Calu3 (cell line): ENCODE measurements at places on chromosomes 1 and 21.

DNA sequence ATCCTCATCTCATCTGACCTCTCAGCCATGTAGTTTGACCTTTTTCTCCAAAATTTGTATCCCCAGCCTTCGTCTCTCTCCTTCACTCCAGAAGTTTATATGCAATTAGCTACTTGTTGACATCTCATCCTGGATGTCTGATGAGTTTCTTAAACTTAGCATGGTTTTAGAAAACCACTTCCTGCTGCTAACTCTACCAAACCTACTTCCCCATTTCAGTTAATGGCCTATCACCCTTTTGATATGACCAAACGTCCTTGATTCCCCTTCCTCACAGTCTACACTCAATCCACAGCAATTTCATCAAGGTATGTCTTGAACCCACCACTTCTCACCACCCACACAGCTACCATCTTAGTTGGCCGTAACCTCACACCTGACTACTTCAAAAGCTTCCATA is 121.9 kb downstream of the LRRC40 start:
- DNase-seq: no peak

DNA sequence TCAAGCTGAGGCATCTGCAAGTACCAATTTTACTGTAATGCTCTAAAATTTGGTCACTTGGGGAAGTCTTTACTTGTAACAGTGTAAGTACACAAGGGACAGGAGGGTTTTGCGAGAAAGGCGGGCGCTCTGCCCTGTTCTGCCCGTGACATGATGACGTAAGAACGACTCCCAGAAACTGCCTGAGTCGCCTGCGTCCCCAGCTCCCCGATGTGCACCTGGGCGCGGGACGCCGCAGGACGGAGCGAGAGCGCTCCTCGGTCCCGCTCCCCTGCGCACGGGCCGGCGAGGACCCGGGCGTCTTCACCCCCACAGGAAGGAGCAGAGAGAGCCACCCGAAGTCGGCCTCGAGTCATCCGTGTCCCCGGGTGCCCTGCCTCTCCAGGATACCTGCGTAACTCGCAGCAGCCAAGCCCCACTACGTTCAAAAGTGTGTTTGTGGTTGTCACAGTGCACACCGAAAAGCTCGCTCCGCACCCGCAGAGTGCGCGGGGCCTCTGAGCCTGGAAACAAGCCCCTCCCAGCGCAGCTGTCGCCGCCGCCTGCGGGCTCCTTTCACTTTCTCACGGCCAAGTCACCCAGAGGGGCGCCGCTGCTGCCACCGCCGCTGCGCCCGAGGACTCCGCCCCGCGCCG is 3.3 kb upstream of the ZBTB18 start:
- DNase-seq: no peak

DNA sequence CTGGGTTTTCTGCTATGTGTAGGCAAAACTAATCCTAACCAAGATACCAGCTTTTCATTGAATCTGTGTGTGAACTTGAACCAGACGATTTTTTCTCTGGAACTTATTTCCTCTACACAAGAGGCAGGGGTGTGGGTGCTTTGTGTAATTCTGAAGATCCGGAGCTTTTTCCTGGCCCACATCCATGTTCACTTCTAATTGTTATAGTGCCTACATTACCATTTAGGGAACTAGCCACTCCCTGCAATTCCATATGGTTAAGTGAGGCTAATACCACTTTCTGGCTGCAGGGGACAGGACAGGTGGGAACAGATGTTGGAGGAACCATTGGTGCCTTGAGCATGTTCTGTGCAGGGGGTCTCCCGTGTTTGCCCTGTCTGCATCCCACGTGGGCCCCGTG is 83.4 kb upstream of the FMN2 start:
- no peak for DNase-seq

- DNase-seq: no peak
Measured at GRCh38 chr21:41559658-41560631, 52.0 kb upstream of the TMPRSS2 start.

- peak; percentile 70 for DNase-seq
Measured at GRCh38 chr21:31354604-31355443, 10.8 kb upstream of the TIAM1 start.

- no peak for DNase-seq
Measured at GRCh38 chr1:190736971-190737590, 259.4 kb upstream of the BRINP3 start.

GRCh38 chr1:84319662-84320061 is 18.2 kb downstream of the SAMD13 start:
- DNase-seq: no peak

- no peak for DNase-seq
Measured at GRCh38 chr1:198798923-198799386, 160.1 kb downstream of the PTPRC start.

DNA sequence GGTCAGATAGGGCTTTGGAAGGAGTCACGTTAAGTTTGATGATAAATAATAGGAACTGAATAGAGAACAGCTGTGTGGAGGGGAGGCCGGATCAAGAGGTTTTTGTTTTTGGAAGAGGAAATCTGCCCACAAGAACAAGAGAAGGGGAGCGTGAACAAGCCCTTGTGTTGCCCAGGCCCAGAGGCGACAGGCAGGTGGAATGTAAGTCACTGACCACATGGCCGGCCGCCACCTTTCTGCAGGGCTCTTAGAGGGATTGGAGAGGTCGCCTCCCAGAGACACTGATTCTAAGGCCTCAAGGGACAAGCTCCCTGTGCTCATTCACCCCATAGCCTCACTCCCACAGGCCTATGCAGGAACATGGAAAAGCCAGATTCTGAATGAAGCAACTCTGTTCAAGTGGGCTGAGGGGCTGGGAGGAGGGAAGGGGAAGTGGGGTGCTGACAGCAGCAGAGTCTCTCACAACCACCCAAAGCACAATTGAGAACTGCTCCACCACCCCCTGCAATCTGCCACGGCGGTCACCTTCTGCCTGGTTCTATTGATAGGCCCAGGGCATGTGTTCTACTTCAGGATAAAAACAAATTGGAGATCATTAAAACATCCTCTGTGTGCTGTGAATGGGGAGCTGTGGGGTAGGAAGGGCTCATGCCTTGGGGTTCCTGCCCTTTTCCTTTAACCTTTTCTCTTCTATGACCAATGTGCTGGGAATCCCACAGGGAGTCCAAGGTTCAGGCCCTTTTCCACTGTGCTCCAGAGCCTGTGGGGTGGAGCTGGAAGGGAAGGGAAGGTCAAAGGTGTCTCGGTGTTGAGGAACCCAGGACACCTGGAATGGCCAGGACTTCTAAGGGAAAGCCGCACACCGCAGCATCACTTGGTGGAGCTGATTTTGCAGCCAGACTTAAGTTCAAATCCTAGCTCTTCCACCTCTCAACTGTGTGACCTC is 63.3 kb upstream of the PARP1 start:
- DNase-seq: no peak

GRCh38 chr1:162550925-162551324 is 10.6 kb upstream of the UAP1 start:
- DNase-seq: no peak

DNA sequence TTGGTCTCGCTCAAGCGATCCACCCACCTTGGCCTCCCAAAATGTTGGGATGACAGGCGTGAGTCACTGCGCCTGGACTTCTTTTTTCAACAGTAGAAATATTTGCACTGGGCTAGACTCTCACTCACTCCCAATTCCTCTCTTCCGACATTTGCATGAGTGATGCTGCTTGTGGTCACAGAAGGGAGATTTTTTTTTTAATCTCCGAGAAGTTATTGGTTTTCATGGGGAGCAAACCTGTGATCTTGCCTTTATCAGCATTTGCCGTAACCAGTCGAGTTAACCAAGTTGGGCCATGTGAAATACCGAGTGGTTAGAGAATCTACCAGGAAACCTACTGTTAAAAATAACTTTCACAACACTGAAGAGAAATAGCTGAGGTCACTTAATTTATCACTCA is 21.1 kb downstream of the ERG start:
- no peak for DNase-seq

- DNase-seq: no peak
Measured at GRCh38 chr1:236747311-236747985, 47.6 kb upstream of the MTR start.

DNA sequence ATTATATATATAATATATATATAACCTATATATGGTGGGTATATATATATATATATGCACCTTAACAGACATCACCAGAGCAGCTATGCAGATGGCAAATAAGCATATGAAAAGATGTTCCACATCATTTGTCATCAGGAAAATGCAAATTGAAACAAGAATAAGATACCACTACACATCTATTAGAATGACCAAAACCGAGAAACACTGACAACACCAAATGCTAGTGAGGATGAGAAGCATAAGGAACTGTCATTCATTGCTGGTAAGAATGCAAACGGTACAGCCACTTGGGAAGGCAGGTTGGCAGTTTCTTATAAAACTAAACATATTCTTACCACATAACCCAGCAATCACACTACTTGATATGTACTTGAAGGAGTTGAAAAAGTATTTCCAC is 219.8 kb upstream of the PRMT6 start:
- DNase-seq: no peak

- DNase-seq: no peak
Measured at GRCh38 chr1:107362468-107363140, 221.8 kb downstream of the NTNG1 start.

DNA sequence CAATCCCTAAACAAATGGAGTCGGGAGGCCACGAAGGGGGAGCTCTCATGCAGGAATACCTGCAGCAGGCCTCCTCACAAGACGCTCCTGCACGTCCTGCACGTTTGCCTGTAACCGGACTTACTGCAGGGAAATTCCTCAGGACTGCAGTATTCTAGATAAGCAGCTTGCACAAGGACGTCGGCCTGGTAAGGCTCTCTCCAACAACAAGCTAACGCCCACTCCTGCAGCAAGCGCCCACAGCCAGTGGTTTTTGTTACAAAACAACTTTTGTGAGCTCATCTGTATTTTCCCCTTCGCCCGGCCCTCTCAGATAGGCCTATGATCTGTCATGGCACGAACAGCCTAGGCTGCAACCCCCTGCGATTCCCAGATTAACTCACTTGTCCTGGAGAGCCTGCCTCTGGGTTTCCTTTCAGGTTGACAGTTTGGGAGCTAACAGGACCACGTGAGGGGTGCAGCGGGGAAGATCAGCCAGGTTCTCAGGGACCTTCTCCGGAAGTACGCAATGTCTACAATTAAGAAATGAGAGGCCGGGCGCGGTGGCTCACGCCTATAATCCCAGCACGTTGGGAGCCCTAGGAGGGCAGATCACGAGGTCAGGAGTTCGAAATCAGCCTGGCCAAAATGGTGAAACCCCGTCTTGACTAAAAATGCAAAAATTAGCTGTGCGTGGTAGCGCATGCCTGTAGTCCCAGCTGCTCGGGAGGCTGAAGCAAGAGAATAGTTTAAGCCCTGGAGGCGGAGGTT is 921 bp upstream of the MIB2 start:
- DNase-seq: no peak

GRCh38 chr1:195745189-195746010 is 862.8 kb downstream of the KCNT2 start:
- no peak for DNase-seq

DNA sequence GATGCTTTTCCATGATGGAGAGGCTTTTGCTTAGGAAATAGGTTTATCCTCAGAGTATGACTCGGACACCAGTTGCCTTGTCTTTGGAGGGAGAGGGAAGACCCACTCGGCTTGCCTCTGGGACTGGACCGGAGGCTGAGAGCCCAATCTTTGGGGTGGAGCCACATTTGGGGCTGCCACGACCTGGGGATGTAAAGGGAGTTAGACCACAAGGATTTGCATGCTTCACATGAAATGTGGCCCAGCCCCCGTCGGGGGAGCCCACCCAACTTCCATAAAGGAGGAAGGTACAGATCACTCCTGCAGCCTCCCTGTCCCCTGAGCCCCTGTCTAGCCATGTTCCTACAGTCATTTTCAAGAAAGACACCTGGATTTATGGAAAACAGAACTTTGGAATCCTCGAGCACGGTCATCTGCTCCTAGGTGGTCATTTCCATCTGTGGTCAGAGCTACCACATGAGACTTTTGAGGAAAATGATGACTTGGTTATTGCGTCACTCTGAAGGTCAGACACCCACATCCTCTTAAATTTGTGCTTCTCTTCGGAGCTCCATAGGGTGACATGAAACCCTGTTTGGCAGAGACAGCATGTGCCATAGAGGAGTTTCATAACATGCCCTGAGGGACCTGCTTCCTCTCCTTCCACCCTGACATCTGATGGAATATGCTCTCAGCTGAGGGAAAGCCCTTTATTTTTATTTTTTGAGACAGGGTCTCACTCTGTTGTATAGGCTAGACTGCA is 99.4 kb upstream of the SLC45A1 start:
- DNase-seq: no peak

DNA sequence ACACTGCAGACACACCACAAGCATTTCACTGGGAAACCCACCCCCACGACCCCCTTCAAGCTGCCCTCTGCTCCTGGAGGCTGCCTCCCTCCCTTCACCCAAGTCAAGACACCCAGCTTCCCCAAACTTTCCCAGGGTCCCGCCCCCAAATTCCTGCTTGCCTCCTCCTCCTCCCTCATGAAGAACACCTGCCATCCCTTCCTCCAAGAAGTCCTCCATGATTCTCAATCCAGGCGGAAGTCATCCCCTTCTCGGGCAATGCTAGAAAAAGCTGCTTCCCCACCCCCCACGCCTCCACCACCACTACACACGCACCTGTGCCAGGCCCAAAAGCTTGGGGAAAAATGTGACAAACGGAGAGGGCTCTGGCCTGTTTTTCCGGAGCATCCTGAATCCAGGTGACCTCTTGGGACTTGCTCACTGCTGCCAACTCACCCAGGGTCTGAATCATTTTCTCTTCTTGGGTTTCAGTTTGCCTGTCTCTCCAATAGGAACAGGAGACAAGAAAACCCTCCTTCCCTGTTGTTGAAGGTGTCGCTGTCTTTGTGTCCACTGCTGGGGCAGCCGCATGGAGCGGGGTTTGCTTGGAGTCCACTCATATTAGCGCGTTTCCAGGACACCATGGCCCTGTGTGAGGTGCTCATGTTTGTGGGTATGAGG is 101.0 kb upstream of the CASZ1 start:
- no peak for DNase-seq

- no peak for DNase-seq
Measured at GRCh38 chr1:205001162-205001561, 41.9 kb upstream of the CNTN2 start.

DNA sequence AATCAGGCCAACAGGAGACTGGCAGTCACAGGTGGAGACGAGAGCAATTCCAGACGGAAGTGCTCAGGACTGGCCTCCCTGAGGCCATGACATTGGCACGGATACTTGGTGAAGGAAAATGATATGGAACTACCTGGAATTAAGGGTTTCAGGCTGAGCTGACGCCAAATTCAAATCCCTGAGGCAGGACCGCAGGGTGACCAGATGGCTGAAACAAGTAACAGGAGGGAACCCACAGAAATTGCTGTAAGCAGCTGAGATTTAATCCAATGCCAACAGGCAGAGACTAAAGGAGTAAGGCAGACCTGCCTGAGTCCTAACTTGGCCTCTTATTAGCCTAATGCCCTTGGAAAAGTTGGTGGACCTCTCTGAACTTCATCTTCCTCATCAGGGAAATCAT is 76.2 kb downstream of the ERG start:
- no peak for DNase-seq

GRCh38 chr1:69400128-69400527 is 167.6 kb upstream of the LRRC7 start:
- DNase-seq: no peak

GRCh38 chr1:39425151-39425550 is 66.3 kb upstream of the BMP8A start:
- DNase-seq: no peak
